D341Med (cell line): ENCODE measurements at places on chromosomes 2 and 18.

GRCh38 chr2:190344276-190344827 is 963 bp downstream of the INPP1 start:
- no peak for DNase-seq

GRCh38 chr2:11802782-11803191 is 56.4 kb downstream of the LPIN1 start:
- DNase-seq, result no peak

DNA sequence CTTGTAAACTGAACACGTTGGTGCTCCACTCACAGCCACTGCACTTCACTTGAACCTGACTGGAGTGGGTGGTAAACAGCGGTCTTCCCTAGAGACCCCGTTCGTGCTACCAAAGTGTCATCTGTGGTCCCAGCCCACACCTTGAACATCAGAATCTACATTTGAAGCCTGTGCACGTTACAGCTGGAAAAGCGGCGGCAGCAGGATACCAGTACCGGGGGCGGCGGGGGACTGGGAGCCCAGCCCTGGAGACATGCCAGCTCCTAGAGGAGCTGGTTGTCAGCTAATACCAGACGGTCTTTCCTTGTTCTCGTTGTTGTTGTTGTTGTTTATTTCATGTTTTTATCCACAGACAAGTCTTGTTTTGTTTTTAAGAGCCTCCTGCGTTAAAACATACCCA is 156.7 kb downstream of the WDSUB1 start:
- DNase-seq, result peak; percentile 37

- no peak for DNase-seq
Observed at GRCh38 chr2:136257893-136258292, 139.9 kb upstream of the CXCR4 start.
